NCI-H1930 (cell line): ENCODE measurements at places on chromosomes 3 and 15.
A peak's percentile ranks its signal among the peaks of the same experiment; 100 is the strongest.

DNA sequence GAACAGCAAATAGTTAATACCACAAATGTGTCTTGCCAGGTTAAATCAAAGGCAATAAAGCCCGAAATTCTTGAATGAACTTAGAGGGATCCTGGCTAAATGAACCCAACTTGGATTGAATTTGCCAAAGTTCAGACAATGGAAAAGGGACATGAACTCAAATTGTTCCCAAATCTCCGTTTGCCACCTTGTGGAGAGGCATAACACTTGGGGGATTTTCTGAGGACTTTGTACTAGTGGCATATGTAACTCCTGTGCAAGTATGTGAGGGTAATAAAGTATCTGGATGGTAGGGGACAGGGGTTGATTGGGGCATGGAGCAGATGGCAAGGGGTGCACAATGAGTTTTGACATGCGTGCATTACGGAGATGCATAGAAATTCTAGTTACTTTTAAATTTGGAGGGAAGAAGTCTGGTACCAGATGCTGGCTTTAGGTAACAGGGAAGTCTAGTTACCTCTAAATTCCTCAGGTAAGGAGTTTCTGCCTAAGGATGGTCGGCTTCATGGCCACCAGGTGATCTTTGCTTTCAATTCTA, 1.2 kb upstream of the TCAIM start:
- no peak for DNase-seq

- no peak for DNase-seq
Observed at GRCh38 chr3:177349384-177349783, 152.1 kb upstream of the TBL1XR1 start.

- DNase-seq, result no peak
Observed at GRCh38 chr3:166527325-166527724, 690.1 kb upstream of the BCHE start.

DNA sequence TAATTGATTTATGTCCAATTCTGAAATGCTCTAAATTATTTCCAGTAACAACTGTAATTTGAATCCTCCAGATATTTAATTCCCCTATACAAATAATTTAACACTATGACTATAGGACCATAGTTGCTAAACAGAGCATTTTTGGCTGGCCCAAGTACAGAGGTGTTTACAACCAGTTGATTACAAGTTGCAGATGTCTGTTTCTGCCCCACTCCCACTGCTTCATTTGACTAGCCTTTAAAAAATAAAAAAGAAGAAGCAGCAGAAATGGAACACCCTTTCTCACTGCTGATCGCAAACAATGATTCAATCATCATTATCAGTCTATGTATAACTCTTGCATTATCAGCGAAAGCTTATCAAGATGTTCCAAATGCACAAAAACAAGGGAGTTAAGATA, 54.6 kb downstream of the SENP7 start:
- no peak for DNase-seq

- no peak for DNase-seq
Observed at GRCh38 chr3:152097770-152098169, 171.0 kb upstream of the MBNL1 start.

DNA sequence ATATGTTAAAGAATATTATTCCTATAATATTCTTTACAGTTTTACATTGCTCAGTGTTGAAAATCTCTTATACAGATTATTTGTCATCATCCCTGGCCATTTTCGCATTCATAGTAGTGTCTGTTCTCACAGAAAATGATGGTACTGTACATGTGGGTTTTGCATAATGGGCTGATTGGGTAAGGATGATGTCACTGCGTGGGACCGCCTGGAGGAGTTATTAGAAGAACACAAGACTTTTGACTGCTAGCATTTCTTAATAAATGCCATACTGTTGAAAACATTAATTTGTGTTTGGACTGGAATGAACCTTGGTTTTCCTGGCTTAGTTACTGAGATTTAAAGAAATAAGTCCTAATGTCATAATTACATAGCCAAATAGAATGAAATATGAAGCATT, 20.3 kb downstream of the LRCH3 start:
- no peak for DNase-seq

DNA sequence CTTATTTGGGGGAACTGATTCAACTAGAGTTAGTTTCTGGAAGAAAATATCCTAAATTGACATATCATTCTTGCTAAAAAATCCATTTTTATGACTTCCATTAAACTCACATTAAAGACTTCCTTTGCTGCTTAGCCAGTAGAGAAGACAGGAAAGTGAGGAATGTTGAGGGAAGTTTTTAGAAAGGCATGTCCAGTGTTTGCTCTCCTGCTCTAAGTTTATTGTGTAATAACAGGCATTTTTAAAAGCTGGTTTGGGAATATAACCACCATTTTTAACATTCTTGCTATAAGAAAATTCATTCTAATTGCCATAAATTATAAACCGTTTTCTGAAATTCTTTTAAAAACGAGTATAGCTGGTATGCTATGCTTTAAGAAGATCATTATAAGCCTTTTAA, 428.0 kb downstream of the RAP2B start:
- DNase-seq, result no peak

DNA sequence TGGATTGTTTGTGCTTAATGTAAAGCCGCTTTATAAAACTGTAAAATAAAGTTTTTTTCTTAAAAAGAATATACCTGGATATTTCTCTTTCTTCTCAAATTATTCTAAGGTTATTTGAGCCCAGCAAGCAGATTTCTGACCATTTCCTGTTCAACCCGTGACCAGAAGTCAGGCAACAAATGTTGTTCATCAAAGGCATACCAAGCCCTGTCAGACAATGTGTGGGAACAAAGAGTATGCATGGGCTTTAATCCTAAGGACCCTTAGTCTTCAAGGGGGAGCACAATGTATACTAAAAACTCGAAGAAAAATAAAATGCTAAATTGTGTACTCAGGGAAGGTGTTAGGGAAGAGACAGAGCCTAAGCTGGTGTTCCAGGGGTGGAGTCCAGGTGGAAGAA, 26.6 kb upstream of the PAQR5 start:
- no peak for DNase-seq

DNA sequence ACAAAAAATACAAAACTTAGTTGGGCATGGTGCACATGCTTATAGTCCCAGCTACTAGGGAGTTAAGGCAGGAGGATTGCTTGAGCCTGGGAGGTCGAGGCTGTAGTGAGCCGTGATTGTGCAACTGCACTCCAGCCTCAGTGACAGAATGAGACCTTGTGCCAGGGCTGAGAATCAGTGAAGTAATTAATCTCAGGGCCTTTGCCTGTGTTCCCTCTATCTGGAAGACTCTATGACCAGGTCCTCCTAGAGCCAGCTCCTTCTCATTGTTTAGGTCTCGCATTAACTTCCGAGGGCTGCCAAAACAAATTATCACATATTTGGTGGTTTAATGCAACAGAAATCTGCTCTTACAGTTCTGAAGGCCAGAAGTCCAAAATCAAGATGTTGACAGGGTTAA, 41.4 kb upstream of the FLNB start:
- no peak for DNase-seq

- no peak for DNase-seq
Observed at GRCh38 chr15:78087951-78088772, 4.2 kb upstream of the SH2D7 start.

DNA sequence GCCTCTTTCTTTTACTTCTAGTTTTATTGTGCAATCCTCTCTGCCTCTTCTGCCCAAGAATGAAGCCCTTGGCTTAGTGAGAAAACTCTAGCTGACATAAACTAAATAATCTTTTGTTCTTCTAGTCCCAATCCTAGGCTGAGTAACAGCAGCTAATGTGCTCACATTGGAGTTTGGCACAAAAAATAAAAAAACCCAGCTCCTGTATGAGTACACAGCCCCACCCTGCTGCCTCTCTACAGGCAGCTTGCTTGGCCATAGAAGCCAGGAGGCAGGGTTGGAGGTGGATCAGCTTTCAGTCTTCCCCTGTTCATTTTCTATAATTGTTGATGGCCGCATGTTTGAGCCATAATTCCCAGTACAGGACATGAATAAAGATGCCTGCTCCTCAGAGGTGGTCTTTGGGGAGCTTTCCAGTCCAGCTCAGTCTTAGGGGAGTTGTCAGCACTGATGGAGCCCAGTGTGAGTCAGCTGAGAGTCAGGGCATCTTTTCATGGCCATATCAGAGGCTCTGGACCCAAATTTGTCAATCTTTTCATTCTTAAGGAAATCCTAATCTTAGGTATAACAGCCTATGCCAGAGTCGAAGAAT, 46.7 kb downstream of the RTP1 start:
- DNase-seq, result no peak

DNA sequence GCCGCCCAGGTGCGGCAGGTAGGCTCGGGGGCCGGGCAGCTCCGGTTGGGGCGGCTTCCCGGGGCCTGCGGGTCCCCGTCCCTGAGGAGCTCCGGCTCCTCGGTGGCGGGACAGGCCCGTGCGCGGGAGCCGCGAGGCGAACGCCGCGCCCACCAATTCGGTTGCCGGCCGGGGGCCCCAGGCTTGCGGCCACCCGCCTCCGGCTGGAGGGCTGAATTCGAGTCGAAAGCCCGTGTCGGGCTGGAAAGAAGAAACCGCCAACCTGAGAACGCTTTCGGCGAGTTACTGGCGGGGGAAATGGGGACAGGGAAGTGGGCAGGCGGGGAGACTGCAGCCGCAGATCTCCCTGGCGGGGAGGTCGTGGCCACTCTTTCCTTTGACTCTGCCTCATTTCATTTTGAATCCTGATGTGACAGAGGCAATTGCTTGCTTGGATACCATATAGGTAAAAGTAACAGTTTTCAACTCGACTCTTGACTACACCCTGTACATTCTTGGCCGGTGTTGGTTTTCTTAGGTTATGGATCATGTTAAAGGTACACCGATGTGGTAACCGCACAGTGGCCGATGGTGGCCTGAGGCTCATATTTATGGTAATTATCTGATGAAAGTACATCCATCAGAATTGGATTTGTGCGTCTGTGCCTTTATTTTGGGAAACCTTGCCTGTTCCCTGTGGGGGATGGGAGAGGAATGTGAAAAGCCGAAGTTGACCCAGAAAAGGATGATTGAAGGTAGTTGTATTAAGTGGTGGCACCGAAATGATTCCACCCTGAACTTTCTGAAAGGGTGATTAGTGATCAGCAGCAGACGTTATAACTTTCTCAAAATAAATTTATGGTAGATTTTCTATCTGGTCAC, 1.7 kb downstream of the B3GNT5 start:
- DNase-seq, result no peak

DNA sequence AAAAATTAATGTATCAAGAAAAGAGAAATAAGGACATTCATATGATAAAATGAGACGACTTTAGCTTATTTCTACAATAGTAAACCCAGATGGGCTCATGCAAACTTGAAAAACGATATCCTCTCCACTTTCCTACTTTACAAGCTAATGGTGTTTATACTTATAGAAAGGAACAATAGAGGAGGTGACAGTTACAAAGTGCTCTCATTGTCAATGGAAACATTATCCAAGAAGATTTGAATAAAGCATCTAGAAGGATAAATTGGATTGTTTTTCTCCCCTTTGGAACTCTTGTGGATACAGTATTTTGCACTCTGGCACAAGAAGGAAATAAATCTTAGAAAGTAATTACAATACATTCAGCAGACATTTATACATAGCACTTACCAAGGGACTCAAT, 20.2 kb upstream of the CCDC66 start:
- no peak for DNase-seq

GRCh38 chr3:196643201-196643749, 3.8 kb downstream of the NRROS start:
- DNase-seq, result no peak

- peak; percentile 29 for DNase-seq
Observed at GRCh38 chr15:89335298-89336041, 846 bp upstream of the POLG start.

DNA sequence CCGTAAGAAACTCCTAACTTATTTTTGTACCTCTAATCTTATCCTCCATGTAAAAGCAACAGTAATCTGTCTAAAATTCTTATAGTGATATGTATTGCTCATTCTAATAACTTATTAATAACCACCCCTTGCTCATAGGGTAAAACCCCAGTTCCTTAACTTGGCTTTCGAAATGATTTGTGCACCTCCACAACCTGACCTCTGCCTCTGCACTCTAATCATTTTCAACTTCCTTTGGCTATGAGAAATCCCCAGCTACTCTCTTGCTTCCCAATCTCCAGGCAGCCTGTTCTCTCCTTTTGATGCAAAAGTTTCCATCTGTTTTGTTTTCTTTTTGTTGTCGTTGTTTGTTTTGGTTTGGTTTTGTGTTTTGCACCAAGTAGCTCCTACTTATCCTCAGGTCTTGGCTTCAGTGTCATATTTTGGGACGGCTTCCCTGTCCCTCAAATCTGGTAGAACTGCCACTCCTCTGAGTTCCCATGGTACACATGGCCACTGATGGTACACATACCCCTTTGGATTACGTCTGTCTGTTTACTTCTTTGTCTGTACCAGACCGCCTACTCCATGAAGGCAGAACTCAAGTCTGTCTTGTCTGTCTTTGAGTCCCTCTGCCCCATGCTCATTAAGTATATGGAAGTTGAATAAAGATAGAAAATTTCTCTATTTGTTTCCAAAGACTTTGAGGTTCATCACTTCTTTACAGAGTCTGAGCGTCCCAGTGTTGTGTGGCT, 105.6 kb upstream of the TGFBR2 start:
- DNase-seq, result no peak

DNA sequence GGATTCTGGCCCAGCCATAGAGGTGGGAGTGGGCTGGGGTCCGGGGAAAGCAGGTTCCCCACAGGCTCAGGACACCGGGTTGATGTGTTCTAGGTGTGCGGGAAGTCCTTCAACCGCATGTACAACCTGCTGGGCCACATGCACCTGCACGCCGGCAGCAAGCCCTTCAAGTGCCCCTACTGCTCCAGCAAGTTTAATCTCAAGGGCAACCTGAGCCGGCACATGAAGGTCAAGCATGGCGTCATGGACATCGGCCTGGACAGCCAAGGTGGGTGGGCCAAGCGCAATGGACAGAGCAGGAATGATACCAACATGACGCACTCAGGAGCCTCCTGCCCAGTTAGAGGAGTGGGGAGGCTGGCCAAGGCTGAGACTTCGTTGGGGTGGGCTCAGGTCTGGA, 28.2 kb downstream of the IDH2 start:
- DNase-seq, result no peak

- no peak for DNase-seq
Observed at GRCh38 chr3:102896851-102897621, 462.2 kb downstream of the ZPLD1 start.

- no peak for DNase-seq
Observed at GRCh38 chr3:88408935-88409334, 259.2 kb downstream of the C3orf38 start.

DNA sequence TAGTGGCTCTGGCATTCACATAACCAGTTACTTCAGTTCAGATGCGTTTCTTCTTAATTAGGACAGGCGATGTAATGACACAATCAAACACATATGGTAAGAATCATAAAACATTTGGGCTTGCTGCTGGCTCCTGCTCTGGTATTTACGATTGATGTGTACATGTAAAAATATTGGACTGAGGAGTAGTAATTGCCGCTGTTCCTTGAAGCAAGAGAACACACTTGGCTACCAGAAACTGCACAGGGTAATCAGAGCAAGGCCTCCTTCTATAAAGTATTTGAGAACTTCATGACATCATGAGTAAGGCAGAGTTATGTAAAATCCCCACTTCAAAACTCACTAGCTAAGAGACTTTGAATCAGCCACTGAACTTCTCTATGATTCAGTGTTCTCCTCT, 158.1 kb downstream of the SSR3 start:
- DNase-seq, result no peak

- no peak for DNase-seq
Observed at GRCh38 chr3:41180396-41180795, 18.9 kb upstream of the CTNNB1 start.
